ENCODE measurements at places on chromosomes 2 and 18.

GRCh38 chr2:106267997-106268396, 73.9 kb upstream of the UXS1 start:
- DNase-seq: no peak

DNA sequence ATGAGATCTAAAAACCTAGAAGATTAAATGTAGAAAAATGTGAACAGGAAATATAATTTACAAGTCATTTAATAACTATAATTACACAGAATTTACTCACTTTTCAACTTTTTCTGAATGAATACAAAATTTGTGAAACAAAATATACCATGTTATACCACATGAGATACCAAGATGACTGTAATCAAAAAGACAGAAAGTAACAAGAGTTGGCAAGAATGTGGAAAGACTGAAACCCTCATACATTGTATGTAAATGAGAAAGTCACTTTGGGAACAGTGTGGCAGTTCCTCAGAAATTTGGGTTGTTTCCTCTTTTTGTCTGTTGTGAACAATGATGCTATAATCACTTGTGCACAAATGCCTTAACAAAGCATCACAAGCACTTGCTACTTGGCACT, 145.4 kb upstream of the ZNF804A start:
- DNase-seq: no peak

DNA sequence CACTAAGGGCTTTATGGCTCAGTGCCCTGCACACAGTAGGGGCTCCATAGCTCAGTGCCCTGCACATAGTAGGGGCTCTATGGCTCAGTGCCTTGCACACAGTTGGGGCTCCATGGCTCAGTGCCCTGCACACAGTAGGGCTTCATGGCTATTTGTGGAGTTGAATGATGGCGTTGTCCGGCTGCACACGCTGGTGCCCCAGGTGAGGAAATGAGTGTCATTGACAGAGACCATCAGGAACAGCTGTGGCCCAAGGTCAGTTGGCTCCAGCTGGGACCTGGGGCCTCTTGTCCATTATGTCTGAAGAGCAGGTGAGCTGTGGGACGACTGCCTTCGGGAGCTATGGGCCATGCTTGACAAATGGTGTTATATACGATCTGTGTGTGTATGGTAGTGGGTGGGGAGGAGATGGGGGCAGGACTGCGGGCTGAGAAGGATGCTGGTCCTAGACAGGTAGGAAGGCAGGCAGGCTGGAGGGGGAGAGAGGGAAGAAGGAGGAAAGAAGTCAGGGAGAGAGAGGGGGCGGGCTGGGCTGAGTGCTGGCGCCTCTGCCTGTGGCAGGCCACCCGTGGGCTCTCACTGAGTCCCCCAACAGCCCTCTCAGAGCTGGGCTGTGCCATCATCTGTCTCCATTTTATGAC, 130.6 kb downstream of the CLIP4 start:
- DNase-seq: no peak

GRCh38 chr2:19667085-19667484, 234.7 kb downstream of the TTC32 start:
- DNase-seq: no peak

DNA sequence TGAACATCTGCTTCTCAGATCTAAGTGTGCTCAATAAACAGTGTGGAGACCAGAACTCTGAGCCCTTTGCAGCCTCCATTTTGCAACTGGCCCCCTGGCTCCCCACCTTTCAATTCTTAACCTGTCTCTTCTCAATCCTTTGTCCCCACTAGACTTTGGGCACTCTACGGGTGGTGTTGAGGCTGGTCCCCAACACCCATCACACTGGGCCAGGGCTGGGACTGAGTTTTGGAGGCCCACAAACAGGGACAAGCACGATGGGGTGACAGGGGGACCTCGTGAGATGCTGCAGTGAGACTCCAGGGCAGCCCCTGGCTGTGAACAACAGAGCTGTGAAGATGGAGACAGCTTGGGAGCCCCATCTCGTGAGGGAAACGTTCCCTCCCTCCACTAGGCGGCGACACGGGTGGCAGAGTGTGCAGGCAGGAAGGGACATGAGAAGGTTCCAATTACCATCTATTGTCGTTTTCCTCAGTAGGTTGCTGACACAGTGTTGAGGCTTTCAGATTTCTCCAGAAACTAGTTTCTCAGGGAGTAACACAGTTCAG, 1.2 kb downstream of the ANKMY1 start:
- peak; percentile 32 for DNase-seq

DNA sequence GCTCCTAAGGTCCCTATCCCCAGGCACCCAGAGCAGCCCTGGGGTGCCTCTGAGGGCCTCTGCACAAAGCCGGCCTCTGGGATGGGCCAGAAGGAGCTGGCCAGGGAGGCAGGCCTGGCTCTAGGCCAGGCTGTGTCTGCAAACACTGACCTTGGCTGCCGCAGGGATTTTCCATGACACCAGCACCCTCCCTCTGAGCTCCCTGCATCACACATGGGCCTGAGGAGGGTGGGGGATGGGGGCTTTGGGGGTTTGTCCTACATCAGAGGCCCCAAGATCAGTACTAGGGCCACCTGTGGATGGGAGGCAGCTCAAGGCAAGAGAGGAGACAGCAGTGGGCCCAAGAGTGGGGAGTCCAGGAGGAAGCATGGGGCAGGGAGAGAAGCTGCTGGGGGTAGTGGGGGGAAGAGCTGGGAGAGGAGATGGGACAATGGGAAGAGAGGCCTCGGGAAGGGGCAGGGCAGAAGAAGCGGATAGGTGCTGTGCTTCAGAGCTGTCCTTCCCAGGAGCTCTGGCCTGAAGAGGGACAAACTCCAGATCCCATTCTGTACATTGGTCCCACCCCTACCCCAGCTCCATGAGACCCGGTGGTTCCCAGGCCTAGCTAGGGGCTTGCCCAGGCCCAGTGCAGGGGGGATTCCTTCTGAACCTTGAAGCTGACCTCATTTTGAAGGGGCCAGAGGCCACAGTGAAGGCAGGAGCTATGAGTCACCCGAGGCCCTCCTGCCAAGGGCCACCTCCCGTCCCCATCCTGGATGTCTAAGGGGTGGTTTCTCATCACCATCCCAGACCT, 28.0 kb downstream of the KCNK3 start:
- DNase-seq: no peak

- no peak for DNase-seq
These were observed 3.6 kb downstream of the HOXD12 start for GRCh38 chr2:176103194-176103593.

- no peak for DNase-seq
These were observed 112.9 kb downstream of the SOS1 start for GRCh38 chr2:39007875-39008504.

DNA sequence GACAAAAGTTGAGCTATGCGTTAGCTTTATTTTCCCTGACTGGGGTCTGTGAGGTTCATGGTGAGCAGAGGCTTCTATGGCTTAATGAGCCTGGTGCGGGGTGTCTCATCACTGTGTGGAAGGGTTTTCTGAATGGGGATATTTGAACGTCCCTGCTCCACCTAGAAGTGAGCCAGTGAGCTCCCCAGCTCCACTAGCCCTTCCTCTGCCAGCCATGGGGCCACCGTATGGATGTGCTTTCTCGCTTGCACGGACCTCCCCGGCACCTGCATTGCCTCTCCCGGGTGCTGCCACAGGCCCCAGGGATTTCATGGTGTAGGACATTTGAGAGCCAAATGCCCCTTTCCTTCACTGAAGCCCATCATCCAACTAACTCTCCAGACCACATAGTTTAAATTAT, 37.8 kb downstream of the CYP26B1 start:
- no peak for DNase-seq

DNA sequence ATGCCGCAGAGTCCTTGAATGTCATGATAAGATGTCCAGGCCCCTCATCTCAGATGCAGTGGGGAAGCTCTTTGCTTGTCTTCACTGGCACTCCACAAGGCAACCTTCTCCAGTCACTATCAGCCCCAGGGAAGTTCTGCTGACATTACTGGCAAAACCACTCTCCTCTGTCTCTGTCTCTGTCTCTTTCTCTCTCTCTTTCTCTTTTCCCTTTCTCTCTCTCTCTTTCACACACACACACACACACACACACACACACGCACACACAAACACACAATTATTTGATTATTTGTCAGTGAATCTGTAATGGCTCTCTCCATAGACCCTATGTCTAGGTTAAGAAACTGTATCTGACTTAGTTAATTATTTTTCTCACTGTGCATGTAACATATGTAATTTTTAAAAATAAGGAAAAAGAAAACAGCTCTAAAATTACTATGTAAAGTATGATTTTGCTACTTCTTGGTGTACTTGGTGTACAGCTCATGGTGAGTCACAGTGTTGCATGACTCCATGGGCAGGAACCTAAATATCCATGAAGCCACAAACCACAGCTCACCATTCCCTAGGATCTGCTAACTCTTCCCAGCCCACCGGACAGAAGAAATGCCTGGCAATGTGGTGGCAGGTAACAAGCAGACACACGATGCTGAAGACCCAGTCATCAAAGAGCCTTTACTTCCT, 594.9 kb upstream of the ID2 start:
- no peak for DNase-seq

DNA sequence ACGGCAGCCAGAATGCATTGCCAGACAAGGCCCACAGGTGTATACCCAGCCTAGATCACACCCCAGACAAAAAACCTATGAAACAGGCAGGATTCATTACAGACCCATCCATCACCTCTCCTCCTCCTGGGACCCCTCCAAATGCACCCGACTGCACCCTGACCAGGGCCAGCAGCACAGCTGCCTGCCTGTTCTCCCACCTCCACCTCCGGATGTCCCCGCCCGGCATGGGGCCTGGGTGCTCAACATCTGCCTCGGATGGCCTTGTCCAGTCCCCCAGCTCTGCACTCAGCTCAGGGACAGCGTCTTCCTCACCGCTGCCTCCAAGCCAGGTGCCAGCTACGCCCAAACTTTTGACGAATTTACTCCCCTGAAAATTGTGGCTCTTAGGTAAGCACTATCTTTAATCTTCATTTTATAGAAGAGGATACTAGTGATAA, 91.1 kb downstream of the TPO start:
- DNase-seq: no peak

GRCh38 chr2:25104736-25105135, 62.9 kb downstream of the EFR3B start:
- DNase-seq: no peak

- no peak for DNase-seq
These were observed 24.3 kb upstream of the FAP start for GRCh38 chr2:162267496-162267895.

DNA sequence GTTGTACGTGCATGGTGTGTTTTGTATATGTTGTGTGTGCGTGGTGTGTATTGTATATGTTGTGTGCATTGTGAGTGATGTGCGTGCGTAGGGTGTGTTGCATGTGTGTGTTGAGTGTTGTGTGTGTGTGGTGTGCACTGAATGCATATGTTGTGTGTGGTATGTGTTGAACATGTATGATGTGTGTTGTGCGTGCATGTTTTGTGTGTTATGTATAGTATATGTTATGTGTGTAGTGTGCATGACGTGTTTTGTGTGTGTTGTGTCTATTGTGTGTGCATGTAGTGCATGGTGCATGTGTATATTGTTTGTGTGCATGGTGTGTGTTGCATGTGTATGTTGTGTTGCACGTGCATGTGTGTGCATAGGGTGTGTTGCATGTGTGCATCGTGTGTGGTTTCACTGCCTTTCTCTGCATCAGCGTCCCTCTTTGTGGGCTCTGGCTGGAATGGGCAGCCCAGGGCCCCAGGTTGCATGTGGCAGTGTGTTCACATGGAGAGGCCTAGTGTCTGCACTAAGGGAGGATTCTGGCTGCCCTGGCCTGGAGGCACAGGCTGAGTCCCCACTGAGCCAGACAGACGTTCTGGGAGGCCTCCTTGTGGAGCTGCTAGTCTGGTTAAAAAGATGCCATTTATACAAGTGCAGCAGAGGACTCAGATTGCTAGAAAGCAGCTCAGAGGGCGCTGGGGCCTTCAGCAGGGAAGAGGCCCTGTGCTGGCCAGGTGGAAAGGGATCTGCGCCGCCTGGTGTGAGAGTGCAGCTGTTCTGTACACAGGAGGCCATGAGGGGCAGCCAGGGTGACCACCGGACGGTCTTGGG, 107.2 kb downstream of the FAM168B start:
- no peak for DNase-seq

DNA sequence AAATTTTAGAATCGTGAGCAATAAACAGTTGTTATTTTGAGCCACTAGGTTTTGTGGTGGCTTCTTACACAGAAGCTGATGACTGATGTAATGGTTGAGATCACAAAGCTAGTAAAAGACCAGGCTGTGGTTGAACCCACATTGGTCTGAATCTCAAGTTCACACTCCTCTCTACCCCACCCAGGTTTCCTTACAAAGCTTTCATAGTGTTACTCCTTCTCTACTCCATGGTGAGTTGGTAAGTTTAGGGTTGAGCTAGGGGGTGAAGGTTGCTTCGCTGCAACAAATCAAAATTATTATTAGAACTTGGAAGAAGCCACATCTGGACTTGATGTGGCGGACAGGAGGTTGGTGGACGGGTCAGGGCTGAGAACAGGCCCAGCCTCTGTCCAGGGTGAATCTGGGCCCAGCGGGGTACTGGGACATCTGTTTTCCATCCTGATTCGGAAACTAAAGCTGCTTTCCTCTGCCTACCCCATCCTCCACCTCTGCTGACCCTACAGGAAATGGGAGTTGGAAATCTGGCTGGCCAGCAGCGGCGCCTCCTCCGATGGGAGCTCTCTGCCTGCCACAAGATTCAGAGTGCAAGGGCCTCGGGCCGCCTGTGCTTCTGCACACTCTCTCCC, 86.3 kb downstream of the ZFP36L2 start:
- DNase-seq: no peak

GRCh38 chr2:73006969-73007710, 64.4 kb downstream of the SFXN5 start:
- DNase-seq: no peak

Data from activated CD8-positive, alpha-beta memory T cell treated with anti-CD3 and anti-CD28 coated beads for 48 hours (primary cell).